ENCODE measurements at places on chromosomes 5 and 9.

GRCh38 chr5:143592648-143593047 is 189.2 kb upstream of the NR3C1 start:
- peak; percentile 19 for DNase-seq

DNA sequence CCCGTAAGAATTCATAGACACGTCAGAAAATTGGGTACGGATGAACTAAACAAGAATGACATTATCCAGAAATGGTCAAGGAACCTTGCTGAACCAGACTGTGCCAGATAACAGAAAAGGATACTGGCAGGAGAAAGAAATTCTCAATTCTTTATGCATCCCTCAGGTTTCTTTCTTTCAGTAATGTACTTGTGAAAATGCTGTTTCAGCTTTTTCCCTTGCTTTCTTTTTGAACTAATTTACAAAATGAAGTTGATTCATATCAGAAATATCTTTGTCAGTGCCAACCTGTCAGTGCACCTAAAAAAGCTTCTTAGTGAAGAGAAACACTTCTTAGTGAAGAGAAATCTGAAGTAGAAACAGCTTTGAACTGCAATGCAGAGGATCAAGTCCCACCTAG is 643.6 kb upstream of the RORB start:
- DNase-seq, result no peak

GRCh38 chr5:57937501-57938173 is 455.0 kb upstream of the ACTBL2 start:
- DNase-seq, result peak; percentile 20

- no peak for DNase-seq
Observed at GRCh38 chr5:1045960-1046560, 37.5 kb downstream of the NKD2 start.

DNA sequence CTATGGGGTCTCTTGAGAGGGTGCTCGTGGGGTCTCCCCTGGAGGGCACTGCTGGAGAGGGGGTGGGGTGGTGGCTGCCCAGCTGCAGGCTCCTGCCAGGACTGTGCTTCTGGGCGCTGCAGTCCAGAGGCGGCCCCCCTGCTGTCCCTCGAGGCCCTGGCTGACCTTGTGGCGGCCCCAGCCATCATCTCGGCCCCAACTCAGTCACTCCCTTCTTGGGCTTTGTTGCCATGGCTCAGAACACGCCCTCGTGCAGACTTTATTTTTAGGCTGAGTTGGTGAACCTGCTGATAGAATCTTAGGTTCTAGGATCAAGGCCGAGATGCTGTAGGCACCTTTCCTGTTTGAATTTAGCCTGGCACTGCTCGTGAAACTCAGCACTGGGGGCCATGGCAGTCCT is 22.8 kb downstream of the FBXW5 start:
- no peak for DNase-seq

DNA sequence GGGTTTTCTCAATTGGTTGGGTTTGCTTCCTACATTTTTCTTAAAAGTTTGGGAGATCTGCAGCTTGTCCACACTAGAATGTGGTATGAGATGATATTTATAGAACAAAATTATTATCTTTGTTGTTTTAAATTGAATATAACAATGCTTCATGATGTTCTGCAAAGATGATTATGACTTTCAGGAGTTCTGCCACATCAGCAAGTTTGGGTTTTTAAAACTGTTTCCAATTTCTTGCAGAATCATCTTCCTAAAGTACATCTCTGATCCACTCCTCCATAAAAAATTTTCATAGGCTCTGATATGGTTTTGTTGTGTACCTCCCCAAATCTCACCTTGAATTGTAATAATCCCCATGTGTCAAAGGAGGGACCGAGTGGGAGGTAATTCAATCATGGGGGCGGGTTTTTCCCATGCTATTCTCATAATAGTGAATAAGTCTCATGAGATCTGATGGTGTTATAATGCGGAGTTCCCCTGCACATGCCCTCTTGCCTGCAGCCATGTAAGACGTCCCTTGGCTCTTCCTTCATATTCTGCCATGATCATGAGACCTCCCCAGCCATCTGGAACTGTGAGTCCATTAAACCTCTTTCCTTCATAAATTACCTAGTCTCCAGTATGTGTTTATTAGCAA is 119.1 kb upstream of the PTGER4 start:
- no peak for DNase-seq

DNA sequence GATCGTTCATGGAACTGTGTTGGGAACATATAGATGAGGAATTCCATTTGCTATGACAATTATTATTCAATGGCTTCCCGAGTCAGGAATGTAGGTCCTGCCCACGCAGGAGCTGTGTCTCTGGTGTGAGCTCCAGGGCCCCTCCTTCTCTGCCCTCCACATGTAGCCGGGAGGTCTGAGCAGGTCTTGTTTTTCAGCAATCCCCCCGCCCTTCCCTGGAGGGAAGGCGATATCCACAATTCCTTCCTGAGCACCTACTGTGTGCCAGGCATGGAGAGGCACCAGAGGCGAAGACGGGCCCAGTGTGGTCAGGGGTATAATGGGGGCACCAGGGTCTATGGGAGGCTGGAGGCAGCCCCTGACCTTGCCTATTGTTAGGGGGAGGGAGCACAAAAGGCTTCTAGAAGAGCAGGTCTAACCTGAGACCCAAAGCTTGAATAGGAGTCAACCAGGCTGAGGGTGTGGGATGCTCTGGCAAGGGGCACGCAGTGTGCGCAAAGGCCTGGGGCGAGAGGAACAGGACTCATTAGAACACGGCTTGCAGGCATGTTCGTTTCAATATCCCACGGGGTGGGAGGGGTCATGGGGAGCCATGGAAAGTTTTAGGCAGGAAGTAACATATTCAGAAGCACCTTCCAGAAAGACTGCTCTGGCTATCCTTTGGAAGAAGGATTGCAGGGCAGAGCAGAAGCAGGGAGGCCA is 154.9 kb downstream of the C9orf50 start:
- no peak for DNase-seq

DNA sequence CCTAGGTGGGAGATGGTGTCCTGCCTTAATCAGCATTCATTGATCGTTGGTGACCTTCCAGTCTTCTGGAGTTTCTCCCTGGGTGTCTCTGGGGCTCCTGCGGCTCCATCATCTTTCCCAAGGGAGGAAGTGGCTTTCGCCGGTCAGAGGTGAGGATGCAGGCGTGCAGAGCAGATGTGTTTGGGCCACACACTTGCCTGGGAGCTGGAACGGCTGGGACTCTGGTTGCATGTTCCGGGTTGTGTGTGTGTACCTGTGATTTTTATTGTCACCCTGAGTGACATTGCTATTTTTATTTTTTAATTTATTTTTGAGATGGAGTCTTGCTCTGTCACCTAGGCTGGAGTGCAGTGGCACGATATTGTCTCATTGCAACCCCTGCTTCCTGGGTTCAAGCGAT is 9.6 kb downstream of the HMCN2 start:
- DNase-seq, result no peak

DNA sequence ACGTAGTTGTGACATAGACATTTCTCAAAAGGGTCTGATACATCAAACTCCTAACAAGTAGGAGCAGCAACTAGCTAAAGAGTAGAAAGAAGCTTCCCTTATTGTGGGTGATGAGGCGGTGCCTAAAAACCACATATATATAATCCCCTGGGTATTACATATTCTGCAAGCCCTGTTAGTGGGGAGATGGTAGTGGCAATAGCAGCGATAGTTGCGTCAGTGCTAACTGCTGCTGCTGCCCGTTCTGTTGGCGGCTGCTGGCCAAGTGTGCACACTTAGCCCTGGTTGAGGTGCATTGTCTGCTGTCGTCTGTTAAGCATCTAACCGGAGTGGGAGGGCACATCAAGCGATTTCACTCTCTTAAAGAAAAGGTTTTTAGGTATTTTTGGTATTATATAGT is 35.8 kb downstream of the VLDLR start:
- DNase-seq, result no peak

- peak; percentile 79 for DNase-seq
Observed at GRCh38 chr5:139133282-139133681, 64.9 kb downstream of the SIL1 start.

- DNase-seq, result no peak
Observed at GRCh38 chr5:119583684-119584083, 45.7 kb upstream of the FAM170A start.

- no peak for DNase-seq
Observed at GRCh38 chr5:125267636-125268248, 521.3 kb upstream of the ZNF608 start.

DNA sequence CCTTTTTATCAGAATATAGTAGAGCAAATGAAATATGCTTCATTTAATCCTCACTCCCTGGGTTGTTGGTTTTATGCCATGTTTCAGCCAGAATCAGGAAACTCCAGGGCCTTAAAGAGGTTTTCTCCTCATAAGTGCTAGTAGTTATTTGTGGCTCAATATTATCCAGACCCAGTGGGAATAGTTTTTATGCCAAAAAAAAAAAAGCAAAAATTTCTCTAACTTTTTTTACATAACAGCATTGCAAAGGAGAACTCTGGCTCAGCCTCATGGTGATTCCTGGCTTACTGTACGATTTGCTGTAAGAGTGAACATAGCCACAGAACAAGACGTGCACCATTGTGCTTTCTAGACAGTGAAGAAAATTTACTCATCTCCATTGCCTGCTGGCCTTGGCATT is 232.5 kb downstream of the PJA2 start:
- DNase-seq, result no peak

GRCh38 chr5:122874179-122874875 is 28.9 kb downstream of the SNX24 start:
- no peak for DNase-seq

- DNase-seq, result peak; percentile 56
Observed at GRCh38 chr9:132769906-132770769, 99.9 kb downstream of the GTF3C4 start.

- DNase-seq, result no peak
Observed at GRCh38 chr9:127923046-127923445, 6.2 kb upstream of the ST6GALNAC4 start.

DNA sequence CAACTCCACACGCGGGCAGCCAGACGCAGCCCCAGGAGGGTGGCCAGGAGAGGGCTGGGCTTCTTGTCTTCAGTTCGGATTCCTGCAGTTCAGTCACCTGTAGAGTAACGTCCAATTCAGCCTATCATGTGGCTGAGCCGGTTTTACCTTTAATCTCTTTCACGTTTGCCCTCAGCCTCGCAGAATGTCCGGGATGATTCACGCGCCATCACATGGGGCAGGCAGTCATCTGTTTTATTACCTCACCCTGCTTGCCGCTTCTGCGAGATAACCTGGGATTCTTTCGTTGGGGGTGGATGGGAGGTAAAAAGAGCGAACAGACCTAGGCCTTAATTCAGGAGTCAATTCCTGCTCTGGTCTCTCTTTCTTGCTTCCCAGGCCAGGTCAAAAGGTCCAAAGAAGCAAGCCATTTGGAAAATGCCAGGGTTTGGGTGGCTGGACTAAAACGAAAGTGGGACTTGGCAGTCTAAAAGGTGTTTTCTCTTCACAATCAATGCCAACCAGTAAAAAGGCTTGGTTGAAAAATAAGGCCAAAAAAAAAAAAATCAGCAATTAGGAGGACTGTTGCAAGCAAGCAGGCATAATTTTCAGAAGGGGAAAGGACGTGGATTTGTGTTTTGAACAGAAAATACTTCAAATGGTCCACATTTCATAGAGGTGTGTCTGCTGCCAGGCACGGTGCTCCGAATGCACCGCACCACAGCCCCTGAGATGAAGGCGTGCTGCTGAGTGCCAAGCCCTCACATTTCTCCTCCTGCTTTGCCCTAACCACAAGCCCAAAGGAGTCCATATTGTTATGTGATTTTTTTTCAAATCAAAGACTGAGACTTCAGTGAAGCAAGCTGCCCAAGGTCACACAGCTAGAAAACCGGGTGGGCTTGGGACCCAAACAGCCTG is 2.8 kb upstream of the WWC1 start:
- DNase-seq, result no peak

DNA sequence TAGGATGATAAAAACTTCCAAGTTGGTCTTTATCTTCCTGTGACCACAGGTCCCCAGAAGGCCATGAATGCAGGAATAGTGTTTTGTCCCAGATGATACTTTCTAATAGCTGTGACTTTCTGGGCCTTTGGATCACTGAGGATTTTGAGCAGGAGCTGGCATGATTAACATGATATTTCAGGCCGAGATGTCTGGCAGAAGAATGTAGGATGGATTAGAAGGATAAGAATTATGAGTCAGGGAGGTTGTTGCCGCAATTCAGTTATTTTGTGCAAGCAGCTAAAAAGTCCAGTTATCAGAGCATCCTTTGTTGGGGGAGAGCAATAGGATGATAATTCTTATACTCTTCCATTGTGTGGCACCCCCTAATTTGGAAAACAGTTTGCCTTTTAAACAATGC is 189.7 kb downstream of the PSAT1 start:
- DNase-seq, result no peak

DNA sequence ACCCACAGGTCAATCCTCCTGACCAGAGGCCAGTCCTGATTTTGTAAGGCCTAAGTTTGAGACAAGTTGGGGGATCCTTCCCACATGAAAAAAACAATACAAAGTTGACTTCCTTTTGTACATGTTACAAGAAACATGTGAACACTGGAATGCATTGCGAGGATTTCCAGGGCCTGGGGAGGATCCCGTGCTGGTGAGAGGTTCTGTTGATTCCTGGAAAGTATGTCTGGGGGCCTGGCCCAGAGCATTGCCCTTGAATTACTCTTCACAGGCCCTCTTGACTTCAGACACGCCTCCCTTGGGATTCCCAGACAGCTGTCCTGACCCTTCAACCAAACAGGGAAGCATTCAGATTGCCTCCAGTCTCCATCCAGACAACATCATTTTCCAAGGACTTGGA is 234.2 kb upstream of the IRX2 start:
- no peak for DNase-seq

GRCh38 chr9:114061292-114061691 is 16.8 kb downstream of the AMBP start:
- DNase-seq, result no peak

GRCh38 chr5:124087752-124088151 is 575.8 kb downstream of the CSNK1G3 start:
- peak; percentile 17 for DNase-seq

- peak; percentile 66 for DNase-seq
Observed at GRCh38 chr9:131420980-131421624, 27.2 kb downstream of the PRRC2B start.

DNA sequence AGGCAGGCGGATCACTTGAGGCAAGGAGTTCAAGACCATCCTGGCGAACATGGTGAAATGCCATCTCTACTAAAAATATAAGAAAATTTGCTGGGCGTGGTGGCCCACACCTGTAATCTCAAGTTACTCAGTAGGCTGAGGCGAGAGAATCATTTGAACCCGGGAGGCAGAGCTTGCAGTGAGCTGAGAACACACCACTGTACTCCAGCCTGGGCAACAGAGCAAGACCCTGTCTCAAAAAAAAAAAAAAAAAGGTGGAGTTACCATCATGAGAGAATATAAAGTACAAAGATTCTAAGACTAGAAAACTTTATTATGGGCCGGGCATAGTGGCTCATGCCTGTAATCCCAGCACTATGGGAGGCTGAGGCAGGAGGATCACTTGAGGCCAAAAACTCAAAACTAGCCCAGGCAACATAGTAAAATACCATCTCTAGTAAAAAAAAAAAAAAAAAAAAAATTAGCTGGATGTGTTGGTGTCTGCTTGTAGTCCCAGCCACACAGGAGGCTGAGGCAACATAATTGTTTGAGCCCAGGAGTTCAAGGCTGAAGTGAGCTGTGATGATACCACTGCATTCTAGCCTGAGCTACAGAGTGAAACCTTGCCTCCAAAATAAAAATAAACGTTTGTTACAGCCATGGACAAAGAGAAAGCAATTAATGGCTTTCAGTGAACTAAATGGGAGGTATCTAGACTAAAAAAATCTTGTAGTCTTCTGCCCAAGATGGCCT is 12.9 kb downstream of the ANXA2R start:
- DNase-seq, result no peak

Data from NCI-H146 (cell line).